ENCODE measurements at places on chromosomes 7 and 10. TPM values are rescaled to one million over a fixed set of nuclear protein-coding genes. Genes with fewer than 3 reads are reported as not detected.

GRCh38 chr10:128874331-128874730, 592.7 kb upstream of the MGMT start:
- no peaks in the 10 kb centered on the region for H3K27me3 ChIP-seq
- H3K27ac ChIP-seq = no peak overlapping the region
- H3K36me3 ChIP-seq = no peaks in the 10 kb centered on the region
- no peaks in the 10 kb centered on the region for H3K4me1 ChIP-seq
- no peak overlapping the region for H3K4me3 ChIP-seq
- DNase-seq = no peak

DNA sequence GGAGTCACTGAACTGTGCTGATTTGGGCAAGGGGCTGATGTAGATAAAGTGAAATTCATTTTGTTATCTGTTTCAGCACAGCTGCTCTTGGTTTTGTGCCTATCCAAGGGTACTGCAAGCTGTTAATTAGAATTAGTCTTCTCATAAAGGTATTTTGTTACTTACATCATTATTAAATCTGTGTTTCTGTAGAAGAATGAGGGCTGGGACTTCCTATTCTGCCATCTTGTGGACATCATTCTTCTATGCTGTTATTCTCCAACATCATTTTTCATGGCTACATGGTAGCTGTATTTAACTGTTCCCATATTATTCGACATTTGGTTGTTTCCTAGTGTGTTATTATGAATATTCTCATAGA, 76.2 kb upstream of the CCDC71L start:
- no peak overlapping the region for H3K4me3 ChIP-seq
- H3K4me1 ChIP-seq = no peaks in the 10 kb centered on the region
- H3K27me3 ChIP-seq = no peaks in the 10 kb centered on the region
- no peaks in the 10 kb centered on the region for H3K36me3 ChIP-seq
- DNase-seq = no peak

GRCh38 chr10:124604214-124605000, 139.8 kb downstream of the FAM53B start:
- H3K27ac ChIP-seq = no peak overlapping the region
- H3K4me3 ChIP-seq = no peak overlapping the region
- no peaks in the 10 kb centered on the region for H3K4me1 ChIP-seq
- H3K27me3 ChIP-seq = no peaks in the 10 kb centered on the region
- peak; percentile 60 for DNase-seq

VWDE gene
- total RNA-seq = not detected

HYAL4 gene
- total RNA-seq = 2.7 TPM

All from psoas muscle (tissue), 8 donors.